Epithelial cell of esophagus (primary cell): ENCODE measurements at places on chromosomes 2 and 18.
A peak's percentile ranks its signal among the peaks of the same experiment; 100 is the strongest.

DNA sequence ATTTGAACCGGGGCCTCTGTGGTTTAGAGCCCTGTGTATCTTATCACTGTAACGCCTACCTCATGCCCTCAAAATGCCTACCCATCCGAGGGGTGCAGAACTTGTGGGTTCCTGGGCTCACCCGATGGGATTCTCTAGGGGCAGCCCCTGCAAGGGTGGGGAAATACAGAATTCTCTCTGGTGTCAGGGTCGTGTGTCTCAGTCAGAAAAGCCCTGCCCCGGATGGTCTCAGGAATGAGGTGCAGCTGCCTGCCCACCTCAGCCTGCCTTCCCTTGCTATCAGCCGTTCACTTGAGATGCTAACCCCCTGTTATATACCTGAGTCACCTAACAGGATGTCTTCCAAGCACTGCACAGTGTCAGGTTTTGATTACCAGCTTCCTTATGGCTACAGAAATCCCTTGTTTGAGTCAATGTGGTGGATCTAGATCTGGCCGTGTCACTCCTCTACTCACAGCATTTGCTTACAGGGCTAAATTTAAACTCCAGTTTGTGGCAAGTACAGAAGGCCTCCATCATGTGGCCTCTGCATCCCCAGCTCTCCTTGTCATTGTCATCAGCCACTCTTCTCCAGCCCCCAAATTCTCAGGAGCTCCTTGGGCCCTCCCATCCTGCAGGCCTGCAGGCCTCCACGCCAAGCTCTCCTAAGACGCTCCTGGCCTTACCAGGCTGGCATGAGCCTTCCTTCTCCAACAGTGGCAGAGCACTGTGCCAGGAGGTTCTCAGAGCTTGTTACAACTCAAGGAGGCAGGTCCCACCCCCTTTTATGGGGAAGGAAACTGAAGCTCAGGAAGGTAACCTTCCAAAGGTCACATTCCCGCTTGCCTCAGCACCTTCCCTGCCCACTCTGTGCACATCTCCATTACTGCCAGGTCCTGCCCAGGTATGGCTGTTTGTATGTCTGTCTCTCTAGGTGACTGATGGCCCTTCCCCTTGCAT lies 14.3 kb upstream of the MAP3K2 start:
- DNase-seq = peak; percentile 73

DNA sequence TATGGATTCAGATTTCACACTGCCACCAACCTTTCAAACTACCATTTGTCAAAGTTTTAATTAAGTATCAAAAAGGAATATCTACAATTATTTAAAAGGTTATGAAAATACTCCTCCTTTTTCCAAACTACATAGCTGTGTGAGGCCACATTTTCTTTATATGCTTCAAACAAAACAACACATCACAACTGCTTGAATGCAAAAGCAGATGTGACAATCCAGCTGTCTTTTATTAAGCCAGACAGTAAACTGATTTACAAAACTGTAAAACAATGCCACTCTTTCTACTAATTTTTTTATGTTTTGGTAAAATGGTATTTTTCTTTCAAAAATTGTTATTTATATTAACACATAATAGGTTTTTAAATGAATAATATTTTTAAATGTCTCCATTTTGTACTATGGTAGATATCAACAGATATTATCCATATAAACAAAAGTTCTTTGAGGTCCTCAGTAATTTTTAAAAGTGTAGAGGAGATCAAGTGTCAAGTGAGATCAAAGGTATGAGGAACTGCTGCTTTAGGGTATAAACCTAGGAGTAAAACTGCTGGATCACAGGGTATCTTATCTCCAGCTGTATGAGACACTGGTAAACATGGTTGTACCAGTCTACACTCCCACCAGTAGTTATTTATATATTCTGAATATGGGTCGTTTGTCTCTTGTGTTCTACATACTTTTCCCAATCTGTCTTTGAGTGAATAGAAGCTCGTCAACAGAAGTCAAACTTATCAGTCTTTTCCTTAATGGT lies 68.8 kb upstream of the SERTAD2 start:
- no peak for DNase-seq

- no peak for DNase-seq
These were observed 42.9 kb upstream of the EML6 start for GRCh38 chr2:54680397-54681041.

DNA sequence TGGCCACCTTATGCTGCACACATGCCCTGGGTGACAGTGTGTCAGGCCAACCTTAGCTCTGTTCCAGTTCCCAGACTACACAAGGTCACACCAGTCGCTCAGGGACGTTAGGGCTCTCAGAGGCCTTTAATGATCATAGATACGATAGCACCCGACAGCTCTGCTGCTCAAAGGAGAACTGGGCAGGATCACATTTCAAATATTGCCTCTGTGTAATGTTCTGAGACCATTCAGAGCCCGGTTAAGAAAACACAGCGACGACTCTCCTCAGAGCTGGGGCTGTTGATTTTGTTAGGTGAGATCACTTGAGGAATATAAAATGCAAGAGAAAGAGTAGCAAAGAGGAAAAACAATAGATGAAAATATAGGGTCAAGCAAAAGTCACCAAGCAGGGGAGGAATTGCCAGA lies 166.6 kb upstream of the TANK start:
- no peak for DNase-seq

DNA sequence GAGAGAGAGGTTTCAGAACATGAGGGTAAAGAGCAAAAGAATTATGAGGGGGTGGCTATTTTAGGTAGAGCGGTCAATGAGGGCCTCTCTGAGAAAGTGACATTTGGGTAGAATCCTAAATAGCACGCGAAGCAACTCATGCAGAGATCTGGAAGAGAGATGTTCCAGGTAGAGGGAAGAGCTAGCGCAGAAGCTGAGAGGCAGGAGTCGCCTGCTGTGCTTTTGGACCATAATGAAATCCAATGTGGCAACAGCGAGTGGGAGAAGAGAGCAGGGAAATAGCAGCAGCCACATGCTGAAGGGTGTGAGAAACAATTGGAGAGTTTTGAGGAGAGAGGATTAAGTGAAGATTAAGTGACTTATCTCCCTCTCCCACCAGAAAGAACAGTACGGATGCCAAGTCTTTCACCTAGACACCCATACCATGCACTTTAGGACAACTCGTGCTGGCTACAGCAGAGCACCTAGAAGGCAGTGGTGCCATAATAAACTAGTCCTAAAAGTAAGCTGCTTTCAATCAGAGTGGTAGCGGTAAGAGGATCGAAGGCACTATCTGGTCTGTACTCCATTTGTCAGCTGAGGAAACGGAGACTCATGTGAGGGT lies 129.7 kb downstream of the LRP2 start:
- no peak for DNase-seq
